ENCODE measurements at places on chromosomes 1 and 21.

- DNase-seq, result no peak
Observed at GRCh38 chr1:107095647-107096046, 39.2 kb downstream of the PRMT6 start.

- no peak for DNase-seq
Observed at GRCh38 chr1:226397011-226397926, 10.6 kb downstream of the PARP1 start.

GRCh38 chr1:164588516-164589341, 29.7 kb downstream of the PBX1 start:
- peak; percentile 88 for DNase-seq

DNA sequence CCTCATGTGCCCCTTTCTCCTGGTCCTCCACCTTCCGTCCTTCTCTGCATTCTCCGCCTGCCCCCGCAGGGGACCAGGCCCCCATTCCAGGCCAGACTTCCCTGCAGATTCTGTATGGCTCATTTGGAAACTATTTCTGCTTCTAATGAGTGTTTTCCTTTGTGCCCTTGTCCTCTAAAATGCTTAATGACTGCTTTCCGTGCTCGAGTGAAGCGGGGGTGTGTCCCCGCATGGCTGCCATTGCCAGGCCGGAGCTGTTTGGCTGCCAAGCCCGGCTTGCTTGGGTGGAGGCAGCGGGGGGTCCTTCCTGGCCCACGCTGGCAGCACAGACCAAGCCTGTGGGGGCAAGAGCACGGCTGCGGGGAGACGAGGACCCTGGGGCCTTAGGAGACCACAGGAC, 299.3 kb upstream of the VAMP3 start:
- DNase-seq, result no peak

GRCh38 chr1:115088871-115089419, 358 bp downstream of the TSPAN2 start:
- DNase-seq, result peak; percentile 54

DNA sequence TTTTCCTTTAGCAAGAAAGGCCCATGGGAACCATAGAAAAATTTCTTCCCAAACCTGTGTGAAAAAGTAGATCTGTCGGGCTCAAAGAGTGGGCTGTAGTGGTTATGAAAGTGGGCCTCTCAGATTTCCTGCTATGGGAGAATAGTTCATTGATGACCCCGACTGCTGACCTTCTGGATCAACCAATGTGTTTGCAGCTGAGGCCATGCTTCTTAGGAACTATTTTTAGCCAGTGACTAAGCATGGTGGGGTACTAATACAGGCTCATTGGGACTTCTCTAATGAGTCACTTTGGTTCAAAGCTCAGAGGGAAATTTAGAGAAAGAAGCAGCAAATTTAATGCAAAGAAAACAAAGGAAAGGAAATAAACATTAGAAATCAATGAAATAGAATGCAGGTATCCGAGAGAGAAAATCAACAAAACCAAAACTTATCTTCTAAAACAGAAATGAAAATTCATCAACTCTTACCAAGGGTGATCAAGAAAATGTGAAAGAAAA, 12.6 kb upstream of the PSMA5 start:
- no peak for DNase-seq

DNA sequence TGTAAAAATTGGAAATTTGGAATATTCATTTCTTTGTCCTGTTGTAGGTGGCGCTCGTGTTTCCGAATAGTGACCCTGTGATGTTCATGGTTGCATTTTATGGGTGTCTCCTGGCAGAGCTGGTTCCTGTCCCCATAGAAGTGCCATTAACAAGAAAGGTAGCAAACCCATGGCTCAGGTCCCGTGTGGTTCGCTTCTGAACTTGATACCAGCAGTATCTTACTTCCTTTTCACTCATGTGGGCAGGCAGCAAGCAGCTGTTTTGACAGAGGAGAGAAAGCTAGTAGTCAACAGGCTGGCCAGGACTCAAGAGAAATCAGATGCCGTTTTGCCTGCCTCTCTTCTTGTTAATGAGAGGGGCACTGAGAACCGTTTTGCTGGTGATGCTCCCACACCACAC, 72.8 kb downstream of the S100B start:
- no peak for DNase-seq
